ENCODE measurements at places on chromosomes 6 and 20.

GRCh38 chr6:155120034-155120433 is 124.9 kb downstream of the TIAM2 start:
- no peak for DNase-seq

DNA sequence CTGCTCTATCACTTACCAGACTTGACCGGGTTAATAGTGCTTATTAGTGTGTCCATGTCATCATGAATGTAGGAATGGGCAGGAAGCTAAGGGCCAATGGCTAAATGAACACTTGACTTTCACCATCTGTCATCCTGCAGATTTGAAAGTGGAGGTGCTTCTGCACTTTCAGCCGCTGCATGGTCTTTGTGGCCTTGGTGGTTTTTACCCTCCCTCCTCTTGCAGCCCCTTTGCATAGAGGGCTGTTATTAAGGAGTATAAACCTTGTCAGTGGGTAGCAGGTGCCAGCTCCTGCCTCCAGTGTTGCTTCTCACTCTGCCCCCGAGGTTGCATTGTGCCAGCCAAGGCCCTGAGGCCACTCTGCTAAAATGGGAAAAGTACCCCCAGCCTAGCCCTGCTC is 122.2 kb upstream of the TNFAIP3 start:
- no peak for DNase-seq

DNA sequence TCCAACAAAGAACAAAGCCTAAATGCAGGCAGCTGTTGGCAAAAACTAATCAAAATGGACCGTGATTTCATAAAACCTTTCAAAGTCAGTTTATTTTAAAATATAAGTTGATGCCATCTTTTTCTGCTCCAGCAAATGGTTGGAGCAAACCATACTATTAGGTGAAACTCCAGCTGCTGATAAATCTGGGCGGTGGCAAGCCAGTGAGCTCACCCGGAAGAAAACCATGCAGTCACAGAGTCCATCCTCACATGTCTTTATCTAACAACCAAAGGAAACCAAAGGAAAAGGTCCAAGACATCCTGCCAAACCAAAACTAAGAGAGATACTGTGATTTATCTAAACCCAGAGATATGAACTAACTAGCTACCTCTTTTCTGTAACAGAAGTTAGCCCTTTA is 72.6 kb downstream of the HIVEP2 start:
- no peak for DNase-seq

- DNase-seq, result no peak
Observed at GRCh38 chr6:166330612-166331011, 11.7 kb downstream of the SFT2D1 start.

GRCh38 chr6:38591439-38591838 is 48.3 kb downstream of the BTBD9 start:
- DNase-seq, result no peak

DNA sequence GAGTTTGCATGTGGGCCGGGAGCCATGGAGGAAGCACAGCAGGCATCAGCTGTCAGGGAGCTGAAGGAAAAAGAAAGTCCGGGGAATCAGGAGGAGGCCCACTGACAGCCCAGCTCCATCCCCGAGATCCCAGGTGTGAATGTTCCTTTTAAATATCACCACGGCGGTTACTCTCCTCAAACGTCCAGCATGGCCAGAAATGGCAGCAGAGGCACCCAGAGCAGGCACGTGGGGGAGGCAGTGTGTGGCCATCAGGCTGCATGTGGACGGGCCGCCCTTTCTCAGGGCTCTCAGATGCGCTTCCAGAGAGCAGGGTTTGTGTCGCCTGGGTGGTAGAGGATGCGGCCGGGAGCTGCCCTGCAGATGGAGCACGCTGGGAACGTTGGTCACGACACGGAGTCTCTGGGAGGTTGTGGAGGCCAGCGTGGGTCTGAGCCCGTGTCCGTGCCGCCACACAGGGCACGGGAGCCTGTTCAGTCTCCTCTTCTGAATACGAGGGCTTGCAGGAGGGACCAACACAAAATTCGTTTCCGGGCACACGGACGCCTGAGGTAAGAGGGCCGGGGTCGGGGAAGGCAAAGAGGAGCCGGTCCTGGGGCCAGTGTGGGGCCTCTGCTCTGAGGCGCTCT is 45.3 kb upstream of the DACT2 start:
- DNase-seq, result no peak

- no peak for DNase-seq
Observed at GRCh38 chr6:441126-441920, 49.8 kb downstream of the IRF4 start.

DNA sequence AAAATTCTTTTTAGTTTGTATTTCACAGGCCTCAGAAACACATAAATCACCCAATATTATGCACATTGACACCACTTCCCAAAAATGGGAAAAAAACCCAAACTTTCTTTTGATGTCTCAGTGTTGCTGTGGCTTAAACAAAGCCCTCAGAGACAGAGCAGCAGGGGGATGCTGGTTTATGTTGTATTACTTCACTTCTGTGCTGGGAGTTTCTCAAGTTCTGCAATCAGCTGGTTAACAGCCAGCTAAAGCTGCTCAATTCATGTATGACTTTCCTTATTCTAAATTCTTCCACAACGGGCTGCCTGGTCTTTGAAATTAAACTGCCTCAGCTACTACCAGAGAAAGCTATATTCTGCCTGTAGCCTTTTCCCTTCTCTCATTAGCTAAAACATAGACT is 5.6 kb downstream of the FILIP1 start:
- DNase-seq, result no peak

- no peak for DNase-seq
Observed at GRCh38 chr6:18465410-18466154, 78.4 kb downstream of the RNF144B start.

- DNase-seq, result no peak
Observed at GRCh38 chr6:131931063-131931750, 20.0 kb downstream of the CCN2 start.

DNA sequence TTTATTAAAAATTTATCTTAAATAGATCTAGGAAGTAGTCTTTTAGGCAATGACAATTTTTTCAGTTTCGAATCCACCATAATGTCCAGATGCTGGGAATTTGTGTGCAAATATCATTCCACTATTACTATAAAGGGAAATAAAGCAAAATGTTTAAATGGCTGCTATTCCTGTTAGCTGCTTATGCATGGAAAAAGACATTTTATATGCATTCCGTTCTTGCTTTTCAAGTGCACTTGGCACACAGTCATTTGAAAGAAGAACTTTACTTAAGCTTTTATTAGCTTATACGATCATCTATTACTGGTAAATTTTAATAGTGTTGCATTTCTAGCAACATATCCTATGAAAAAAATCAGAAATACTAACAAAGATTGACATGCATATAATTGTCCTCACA is 42.0 kb downstream of the PRL start:
- no peak for DNase-seq

DNA sequence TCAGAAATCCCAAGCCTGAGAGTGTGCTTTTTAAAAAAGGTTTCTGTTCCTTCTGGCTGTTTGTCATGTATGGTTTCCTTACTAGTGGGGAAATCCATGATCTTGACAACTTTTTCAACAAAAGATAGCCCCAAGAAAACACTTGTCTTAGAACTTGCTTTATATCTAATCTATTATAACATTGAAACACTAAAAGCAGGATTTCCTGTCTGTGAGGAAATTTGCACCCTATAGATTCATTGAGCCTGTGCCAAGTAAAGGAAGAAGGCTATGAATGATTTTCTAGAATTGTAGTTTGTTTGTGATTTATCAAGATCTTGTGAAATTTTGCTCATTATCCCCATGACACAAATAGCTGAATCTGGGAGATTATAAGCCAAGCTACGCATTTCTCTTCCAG is 238.6 kb upstream of the RIN2 start:
- no peak for DNase-seq

GRCh38 chr6:152184573-152184916 is 377.1 kb downstream of the ESR1 start:
- DNase-seq, result no peak

DNA sequence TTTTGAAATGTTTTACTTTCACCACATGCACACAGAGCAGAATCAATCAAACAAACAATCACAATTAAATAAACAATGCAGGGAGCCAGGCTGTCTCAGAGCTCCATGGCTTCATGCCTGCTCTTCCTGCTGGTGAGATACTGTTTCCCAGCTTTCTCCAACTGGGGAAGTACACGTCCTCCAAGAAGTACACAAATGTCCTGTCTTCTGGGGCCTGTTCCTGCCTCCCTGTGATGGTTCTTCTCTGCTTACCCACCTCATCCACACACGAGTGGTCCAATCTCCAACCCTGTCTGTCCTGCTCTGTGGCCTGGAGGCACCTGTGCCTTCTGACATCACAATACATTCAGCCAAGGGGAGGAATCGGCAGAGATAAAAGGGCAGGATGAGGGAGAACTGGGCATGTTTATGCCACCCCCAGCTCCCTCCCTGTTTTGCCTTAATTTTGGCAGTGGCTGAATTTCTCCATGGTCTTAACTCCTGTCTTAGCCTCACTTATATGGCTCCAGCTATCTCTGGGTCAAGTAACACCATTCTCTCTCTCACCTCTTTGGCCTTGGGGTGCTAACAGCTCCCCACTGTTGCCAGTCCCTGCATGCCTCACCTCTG is 25.3 kb upstream of the TTPAL start:
- no peak for DNase-seq

GRCh38 chr6:157993076-157993475 is 11.4 kb downstream of the SYNJ2 start:
- DNase-seq, result no peak

- no peak for DNase-seq
Observed at GRCh38 chr6:2582268-2582667, 168.5 kb downstream of the MYLK4 start.

DNA sequence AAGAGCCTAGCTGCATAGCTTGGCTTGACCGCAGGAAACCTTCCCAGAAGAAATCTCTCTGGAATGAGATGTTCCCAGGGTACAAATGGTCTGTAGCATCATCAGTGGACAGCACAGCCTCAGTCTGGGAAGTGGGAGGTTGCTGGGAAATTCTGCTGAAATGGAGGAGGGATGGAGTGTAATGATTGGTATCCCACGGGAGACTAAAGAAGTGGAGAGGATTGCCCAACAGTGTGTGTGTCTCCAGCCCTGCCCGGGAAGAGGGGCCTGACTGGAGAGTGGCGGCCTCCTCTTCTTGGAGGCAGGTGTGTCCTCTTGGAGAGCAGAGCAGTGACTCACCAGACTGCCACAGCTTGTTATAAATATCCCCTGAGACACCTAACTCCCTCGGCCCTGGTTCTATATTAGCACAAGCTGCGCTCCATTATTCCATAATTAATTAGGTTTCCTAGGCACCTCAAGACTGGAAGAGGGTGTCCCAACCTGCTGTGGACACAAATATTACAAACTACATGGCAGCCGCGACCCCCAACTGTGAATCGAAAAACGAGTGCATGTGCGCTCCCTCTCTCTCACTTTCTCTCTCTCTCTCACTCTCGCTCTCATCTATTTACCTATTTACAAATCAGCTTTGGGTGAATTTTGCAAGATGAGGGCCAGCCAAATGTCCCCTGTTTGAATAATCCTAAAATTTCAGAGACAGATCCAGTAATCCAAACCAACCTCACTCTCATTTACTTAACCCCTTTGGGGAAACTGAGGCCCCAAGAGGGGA is 68.8 kb downstream of the FGD2 start:
- no peak for DNase-seq

GRCh38 chr6:111586554-111586953 is 19.1 kb downstream of the TRAF3IP2 start:
- DNase-seq, result peak; percentile 44

DNA sequence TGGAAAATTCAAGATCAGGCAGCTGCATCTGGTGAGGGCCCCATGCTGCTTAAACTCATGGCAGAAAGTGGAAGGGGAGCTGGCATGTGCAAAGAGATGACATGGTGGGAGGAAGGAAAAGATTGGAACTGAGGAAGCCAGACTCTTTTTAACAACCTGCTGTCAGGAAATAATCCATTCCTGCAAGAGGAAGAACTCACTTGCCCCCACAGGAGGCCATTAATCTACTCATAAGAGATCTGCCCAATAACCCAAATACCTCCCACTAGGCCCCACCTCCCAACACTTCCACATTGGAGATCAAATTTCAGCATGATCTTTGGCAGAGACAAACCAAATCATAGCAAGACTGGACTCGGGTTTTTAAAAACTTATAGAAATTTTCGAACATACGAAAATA is 200.5 kb upstream of the KCNQ5 start:
- no peak for DNase-seq

GRCh38 chr6:109660526-109661320 is 30.3 kb downstream of the AK9 start:
- no peak for DNase-seq

DNA sequence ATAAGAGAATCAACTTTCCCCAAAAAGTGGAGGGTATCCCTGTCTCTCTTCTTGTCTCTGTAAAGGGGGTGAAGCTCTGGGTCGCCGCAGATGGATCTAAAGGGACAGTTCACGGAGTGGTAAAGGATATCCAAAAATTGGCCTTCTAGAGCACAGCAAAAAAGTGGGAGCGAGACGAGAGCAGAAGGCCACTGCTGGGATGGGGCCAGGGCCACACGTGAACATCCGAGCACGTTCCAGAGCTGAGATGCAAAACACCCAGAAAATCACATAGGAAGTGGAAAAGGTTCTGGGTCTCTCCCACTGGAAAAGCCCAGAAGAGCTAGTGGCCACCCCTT is 837 bp downstream of the TRAM2 start:
- DNase-seq, result no peak

DNA sequence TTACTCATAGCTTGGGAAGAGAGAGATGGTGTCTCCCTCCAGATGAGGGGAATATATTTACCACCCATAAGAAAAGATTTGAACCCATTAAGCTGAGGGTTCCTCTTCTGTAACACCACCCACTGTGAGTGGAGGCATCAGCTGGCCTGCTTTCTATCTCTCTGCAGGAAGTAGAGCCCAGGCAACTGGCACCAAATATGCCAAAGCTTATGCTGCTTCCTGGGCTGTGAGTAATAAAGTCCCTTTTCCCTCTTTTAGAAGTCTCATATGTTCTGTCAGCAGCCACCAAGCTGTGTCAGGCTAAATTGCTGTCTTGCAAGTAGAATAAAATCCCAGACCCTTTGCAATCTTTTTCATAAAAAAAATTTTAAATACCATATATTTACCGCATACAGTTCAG is 241.4 kb downstream of the LAMA2 start:
- no peak for DNase-seq

DNA sequence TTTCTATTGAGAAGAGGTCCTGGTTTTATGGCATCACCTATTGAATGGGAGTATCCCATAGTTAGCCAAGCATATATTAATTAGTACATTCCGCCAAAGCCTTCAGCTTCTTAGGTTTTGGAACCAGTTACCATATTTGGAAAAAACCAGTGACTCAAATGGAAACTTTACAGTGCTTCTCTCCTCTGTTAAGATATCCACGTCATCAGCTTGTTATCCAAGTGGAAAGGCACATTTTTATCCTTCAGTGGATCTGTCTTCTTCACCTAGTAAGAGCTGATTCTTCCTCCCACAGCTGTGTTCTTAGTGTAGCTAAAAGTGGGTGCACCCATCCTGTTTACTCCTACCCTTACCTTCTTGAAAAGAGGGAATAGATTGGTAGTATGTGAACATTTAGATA is 34.5 kb downstream of the TPD52L1 start:
- DNase-seq, result no peak

DNA sequence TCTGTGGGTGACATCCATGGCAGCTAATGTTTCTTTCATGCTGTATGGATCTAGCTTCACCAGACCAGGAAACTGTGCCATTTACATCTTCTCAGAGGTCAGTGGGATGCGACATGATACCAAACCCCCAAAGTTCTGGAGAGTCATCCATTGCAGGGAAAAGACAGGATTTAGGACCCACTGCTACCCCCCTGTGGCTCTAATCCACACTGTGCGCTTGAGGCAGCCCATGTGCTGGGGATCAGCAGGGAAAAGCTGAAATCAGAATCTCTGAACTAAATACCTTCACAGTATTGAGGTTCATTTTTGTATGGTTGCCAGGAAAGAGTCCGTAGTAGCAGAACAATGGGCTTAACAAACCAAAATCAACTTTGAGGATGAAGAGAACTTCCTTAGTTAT is 164.4 kb downstream of the TMEM242 start:
- DNase-seq, result no peak

All from NCI-H748 treated with DMSO at 0.1 percent for 48 hours (cell line).